Stimulated activated CD8-positive, alpha-beta memory T cell treated with anti-CD3 and anti-CD28 coated beads, Interleukin-15, amount 100 ng/mL, for 1 hour (primary cell): ENCODE measurements at places on chromosomes 16 and 17.

GRCh38 chr16:46562979-46563378 is 58.2 kb downstream of the SHCBP1 start:
- DNase-seq = no peak

GRCh38 chr16:46986438-46986837 is 13.0 kb upstream of the DNAJA2 start:
- DNase-seq = no peak

- no peak for DNase-seq
Observed at GRCh38 chr16:66984892-66985311, 3.5 kb upstream of the CES4A start.

- DNase-seq = no peak
Observed at GRCh38 chr16:76293980-76294379, 16.8 kb downstream of the CNTNAP4 start.

GRCh38 chr17:74340470-74341023 is 14.5 kb downstream of the KIF19 start:
- no peak for DNase-seq

GRCh38 chr17:2387086-2388019 is 13.5 kb downstream of the MNT start:
- no peak for DNase-seq

DNA sequence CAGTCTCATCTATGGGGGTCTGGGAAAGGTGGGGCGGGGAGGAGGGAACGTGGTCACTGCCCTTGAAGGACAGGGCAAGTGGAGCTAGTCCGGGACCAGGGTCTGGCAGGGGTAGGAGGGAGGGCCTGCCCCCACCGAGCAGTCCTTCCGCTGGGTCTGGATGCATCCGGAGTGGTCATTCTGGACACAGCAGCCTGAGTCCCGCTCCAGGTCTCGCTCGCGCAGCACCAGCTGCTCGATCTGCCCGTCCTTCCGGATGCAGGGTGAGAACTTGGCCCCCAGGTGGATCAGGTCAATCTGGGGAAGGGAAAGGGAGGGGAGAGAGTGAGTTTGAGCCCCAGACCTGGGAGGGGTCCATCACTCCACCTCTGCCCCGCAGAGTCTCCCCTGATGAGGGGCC is 6.8 kb downstream of the AANAT start:
- no peak for DNase-seq

GRCh38 chr17:82334204-82334621 is 647 bp upstream of the SECTM1 start:
- DNase-seq = no peak

DNA sequence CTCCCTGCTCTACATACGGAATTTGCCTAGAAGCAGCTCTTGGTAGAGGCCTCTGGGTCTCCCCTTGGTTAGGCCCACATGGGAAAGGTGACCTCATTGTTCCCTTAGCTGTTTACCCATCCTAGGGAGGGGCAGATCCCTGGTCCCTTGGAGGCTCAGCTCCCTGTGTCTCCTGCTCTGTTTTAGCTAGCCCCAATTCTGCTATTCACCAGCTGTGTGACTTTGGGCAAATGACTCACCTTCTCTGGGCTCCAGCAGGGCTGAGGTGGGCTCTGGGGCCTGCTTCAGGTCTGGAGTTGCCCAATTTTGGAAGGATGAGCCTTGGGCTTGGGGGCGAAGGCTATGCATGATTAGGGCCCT is 3.9 kb downstream of the ABCC3 start:
- DNase-seq = no peak

GRCh38 chr16:50607970-50608557 is 59.9 kb downstream of the NKD1 start:
- DNase-seq = no peak

DNA sequence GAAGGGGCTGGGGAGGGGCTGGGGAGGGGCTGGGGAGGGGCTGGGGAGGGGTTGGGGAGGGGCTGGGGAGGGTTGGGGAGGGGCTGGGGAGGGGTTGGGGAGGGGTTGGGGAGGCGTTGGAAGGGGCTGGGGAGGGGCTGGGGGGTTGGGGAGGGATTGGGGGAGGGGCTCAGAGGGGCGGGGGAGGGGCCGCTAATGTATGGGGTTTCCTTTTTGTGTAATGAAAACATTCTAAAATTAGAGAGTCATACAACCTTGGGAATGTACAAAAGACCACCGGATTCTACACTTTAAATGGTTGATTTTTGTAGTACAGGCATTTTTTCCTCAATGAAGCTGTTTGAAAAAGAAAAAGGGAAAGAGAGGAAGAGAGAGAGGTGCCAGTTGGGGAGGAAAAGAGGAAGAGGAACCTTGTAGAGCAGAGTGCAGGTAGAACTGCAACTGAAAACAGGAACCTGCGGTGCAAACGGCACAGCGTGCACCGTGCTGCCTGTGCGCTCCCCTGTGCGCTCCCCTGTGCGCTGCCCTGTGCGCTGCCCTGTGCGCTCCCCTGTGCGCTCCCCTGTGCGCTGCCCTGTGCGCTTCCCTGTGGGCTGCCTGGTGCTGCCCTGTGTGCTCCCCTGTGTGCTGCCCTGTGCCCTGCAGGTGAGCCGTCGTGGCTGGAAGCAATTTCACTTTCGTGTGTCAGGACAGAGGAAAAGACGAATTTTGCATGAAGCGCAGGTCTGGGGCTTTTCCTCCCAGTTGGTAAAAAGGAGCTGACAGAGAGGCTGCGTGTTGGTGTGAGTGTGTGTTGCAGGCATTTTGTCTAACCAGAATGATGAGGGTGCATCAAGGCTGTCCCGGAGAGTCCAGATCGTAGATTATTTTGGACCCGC is 40.8 kb downstream of the METRNL start:
- DNase-seq = no peak

- DNase-seq = no peak
Observed at GRCh38 chr16:56700631-56701030, 18.4 kb downstream of the MT1X start.

DNA sequence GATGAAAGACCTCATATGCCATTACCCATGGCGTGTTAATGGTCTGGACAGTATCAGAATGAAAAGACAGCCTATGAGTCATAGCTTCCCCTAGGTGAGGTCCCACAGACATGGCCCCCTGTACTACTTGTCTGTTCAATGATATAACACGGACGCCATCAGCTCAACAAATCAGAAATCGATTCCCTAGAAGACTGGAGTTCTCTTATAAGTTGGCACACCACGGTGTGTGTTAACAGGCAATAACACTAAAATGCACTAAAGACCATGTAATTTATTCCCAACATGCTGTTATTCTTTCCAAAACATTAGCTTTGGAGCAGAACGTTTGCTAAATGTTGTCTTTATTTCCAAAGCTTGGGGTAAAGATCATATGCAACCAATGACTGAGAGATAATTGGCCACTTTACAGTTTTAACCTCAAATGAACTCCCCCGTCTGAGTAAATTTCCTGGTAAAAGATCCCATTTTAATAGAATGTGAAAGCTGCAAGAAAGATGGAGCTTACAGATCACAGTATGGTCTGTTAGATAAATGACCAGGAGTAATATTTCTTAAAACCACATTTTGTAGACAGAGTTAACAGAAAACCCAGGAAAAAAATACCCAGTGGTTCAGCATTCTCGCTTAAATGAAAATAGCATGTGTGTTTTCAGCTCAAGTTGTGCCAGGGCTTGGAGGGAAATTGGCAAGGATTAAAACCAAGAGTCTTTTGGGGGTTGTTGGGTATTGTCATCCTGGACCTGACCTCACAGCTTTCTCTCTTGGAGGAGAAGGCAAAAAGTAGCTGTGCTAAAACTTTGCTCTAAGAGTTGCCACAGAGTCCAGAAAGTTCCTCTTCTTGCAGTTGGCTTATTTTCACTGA is 65.9 kb downstream of the PCTP start:
- DNase-seq = no peak

DNA sequence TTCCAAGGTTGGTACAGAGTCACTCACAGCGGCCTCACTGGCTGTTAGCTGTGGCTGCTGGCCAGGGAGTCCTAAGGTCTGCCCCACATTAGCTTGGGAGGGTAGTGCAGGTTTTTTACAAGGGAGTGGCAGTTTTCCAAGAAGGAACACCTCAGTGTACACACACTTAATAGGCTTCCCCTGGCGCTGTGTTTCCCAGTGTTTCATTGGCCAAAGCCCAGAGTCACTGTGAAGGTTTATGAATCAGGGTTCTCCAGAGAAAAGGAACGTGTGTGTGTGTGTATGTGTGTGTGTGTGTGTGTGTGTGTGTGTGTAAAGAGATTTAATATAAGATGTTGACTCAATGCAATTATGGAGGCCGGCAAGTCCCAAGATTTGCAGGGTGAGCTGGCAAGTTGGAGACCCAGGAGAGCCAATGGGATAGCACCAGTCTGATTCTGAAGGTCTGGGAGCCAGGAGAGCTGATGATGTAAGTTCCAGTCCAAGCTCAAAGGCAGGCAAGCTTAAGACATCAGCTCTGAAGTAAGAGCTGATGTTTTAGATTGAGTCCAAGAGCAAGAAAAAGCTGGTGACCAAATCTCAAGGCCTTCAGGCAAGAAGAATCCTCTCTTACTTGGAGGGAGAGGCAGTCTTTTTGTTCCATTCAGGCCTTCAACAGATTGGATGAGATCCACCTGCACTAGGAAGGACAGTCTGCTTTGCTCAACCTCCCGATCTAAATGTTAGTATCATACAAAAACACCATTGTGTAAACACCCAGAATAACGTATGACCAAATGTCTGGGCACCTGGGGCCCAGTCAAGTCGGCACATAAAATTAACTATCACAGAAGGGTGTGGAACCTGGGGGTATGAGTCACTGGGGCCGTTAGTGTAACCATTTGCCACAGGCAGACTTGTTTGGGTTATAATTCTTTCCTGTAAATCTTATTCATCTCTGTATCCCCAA is 206.8 kb downstream of the PRKCA start:
- DNase-seq = no peak

DNA sequence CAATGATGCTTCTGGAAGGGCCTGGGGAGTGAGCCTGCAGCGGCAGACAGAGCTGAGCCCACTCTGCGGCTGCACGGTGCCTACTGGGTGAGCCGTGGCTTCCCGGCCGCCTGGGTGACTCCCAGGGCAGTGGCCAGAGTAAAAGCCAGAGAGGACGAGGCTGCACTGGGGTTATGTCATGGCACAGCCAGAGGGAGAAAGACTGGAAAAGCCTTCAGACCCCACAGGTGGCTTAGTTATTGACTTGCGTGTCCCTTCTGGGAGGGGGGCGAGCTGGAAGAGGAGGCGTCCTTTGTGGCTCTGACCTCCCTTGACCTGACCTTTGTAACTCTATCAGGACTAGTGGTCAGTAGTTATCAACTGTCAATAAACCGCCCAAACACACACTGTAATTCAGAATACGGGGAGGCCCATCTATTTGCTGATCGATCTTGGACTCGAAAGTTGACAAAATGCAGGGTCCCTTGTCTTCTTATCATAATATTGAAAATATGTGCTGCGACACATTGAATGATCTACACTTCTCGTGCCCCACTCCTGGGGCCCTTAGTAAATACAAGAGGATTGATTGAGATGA is 385.9 kb upstream of the ZFHX3 start:
- no peak for DNase-seq

DNA sequence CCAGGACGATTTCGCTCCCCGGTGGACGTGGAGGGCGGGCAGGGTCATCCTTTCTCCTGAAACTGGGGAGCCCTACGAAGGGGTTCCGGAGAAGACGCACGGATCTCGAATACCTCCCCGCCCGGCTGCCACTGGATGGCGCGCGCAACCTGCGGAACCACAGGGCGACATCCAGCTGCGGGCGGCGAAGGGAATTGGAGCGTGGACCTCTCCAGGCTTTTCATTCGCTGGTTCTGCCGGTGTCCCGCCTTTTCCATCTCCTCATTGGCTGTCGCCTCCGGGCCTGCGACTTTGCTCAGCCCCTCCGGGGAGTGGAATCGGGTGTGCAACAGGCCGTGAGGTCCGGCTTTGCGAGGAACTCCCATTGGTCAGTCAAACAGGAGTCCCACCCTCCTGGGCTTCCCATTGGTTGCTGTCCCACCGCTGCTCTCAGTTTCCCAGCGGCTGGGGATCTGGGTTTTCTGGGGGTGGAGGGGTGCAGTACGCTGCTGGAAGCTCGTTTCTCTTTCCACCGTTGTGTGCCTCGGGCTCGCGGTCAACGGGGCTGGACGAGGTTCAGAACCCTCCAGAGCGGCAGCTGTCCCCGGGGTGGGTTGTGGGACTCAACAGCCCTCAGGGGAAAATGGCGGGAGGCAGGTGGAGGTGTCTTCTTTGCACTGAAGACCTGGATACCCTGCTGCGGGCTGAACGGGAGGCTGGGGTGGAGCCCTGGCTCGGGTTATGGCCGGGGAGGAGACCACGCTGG is 14.5 kb downstream of the OR1D5 start:
- DNase-seq = peak; percentile 77

- DNase-seq = no peak
Observed at GRCh38 chr16:80210787-80211186, 330.0 kb upstream of the DYNLRB2 start.

- no peak for DNase-seq
Observed at GRCh38 chr17:80708480-80708879, 163.8 kb downstream of the RPTOR start.

DNA sequence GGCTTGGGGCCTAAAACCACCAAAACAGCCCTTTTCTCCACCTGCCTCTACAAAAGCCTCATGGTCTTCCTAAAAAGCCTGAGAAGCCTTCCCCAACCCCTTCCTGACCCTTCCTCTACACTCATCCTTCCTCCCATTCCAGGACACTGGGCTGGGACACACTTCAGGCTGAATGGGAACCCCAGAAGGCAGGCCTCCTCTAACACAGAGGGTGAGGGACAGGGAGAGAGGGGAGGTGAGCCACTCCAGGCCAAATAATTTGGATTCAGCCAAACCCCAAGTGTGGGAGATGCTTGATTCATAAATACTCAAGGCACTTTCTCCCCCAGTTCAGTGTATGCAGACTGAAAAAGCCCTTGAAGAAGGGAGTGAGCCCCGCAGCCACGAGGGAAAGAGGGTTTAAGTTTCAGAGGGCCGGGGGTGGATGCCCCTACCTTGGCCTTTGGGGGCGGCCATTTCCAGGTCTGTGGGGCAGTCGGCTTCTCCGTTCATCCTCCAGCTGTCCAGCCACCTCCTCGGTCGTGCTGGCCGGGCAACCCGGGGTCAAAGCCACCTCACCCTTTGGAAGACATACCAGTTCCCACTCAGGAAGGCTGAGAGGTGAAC is 1.6 kb downstream of the UBTF start:
- DNase-seq = no peak

DNA sequence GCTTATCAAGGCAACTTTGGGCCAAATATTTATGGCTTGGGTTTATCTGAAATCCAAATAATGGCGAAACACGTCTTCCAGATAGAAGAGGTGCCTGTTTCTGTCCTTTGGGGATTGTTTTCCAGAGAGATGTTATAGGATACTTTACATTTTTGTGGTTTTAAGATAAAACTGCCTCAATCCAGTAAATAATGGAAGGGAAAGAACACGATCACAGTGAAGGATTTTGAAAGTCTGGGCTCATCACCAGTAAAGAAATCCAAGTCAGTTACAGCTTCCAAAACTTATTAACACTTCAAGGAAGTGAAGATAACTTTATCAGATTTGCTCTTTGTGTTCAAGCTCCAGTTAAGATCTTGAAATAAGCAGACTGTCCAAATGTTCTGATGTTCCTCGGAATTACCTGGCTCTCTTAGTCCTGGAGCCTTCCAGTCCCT is 30.1 kb downstream of the DNAH2 start:
- DNase-seq = no peak

DNA sequence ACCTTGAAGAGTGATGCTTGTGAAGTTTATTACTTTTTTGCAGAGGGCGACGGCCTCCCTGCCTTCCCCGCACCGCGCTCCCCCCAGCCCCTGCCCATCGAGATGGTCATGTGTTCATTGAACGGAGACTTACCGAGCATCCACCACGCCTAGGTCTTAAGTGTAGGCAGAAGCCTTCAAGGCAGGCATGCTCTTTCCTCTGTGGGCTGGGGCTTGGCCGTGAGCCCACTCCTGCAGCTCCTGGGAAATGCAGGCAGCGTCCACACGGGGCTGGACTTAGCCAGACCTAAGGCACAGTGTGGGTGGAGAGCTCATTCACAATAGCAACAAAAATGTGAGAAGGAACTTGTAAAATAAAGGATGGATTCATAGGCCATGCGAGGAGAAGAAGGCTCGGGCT is 19.2 kb downstream of the RNF213 start:
- DNase-seq = no peak
